ENCODE measurements at places on chromosomes 6 and 20.
A peak's percentile ranks its signal among the peaks of the same experiment; 100 is the strongest.

DNA sequence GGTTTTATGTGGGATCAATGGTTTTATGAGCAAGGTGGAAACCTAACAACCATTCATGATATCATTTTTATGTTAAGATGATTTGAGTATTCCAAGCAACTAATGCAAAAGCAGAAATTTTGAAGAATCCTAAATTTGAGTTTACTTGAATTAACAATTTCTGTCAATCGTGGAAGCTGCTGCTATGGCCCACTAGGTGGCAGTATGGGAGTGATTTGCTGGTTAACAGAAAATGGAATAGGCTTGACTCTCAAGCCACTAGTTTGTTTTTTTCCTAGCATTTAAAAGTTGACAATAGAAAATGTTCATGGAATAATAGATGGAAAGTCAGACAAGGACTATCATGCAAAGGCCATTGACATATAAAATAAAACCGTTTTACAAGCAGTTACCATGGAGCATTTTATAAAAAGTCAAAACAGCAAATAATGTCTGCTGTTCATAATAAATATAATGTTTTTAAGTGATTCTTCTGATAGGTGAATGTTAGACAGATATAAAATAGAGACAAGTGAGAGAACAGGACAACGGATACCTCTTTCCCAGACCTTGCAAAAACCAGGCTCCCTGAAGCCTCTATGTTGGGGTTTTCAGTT lies 43.0 kb upstream of the TMEM200A start:
- peak; percentile 45 for DNase-seq

DNA sequence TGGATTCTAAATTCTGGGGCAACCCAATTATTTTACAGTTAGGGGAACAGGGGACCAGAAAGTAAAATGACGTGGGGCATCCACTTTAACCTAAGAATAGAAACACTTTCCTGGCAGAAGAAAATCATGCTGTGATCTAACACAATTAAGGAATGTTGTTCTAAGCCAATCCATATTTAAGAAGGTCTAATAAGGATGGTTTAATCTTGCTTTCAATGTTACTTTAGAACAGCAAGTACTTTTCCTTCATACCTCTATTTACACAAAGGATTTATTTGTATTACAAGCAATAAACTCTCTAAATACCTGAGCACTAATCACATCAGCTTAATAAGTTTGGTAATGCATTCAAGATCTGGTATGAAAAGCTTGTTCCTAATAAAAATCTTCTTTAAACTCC lies 32.4 kb downstream of the SLC2A12 start:
- DNase-seq: no peak

DNA sequence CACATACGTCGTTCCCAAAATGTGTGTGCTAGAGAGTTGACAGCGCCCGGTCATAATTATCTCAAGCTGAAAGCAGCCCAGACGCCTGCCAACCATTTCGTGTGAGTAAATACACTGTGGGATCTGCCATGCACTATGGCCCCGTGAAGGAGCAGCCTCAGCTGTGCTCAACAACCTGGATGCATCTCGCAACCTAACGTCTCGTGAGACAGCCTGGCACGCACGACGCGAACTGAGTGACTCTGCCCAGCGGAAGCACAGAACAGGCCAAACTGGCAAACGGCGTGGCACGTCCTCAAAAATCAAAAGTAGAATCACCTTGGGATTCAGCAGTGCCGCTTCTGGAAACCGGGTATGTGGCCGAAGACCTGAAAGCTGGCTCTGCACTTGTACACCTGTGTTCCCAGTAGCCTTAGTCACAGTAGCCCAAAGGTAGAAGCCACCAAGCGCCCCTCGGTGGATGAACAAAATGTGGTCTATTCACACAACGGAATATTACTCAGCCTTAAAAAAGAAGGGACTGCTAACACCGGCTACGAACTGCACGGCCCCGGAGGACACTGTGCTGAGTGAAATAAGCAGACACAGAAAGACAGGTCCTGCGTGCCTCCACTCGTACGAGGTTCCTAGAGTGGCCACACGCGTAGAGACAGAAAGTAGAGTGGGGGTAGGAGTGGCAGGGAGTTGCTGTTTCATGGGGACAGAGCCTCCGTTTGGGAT lies 27.2 kb upstream of the SLCO4A1 start:
- no peak for DNase-seq

- DNase-seq: no peak
Observed at GRCh38 chr20:25032065-25032477, 25.9 kb downstream of the ACSS1 start.

DNA sequence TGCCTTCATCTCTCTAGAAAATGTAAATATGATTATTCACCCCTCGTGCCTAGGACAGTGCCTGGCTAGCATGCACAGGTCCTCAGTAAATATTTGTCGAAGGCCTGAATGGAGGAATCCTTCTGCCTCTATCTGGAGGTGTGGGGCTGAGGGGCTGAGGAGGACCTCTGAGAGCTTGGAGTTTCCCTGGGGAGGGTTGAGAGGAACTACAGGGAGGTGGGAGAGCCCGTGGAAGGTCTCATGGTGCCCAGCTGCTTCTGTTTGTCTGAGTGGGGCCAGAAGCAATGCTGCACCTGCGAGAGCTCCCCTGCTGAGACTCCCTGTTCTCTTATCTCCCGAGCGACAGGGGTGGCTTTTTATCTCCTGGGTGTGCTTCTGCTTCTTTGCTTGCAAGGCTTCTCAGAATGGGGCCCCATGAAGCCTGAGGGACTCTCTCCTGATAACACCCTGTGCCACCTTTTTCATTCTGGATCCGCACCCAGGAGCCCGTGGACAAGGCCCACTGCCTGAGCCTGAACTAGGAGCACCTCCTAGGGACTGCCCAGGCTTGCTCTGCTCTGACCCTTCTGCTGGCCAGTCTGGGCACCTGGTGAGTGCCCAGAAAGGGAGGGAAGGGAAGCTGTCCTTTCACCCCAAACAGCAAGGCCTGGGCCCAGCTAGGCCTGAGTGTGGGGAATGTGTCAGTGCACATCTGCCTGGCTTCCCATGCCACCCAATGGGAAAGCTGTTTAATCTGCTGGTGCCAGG lies 2.4 kb downstream of the SLC29A1 start:
- no peak for DNase-seq

GRCh38 chr6:124203812-124204167 lies 400.1 kb downstream of the NKAIN2 start:
- no peak for DNase-seq

DNA sequence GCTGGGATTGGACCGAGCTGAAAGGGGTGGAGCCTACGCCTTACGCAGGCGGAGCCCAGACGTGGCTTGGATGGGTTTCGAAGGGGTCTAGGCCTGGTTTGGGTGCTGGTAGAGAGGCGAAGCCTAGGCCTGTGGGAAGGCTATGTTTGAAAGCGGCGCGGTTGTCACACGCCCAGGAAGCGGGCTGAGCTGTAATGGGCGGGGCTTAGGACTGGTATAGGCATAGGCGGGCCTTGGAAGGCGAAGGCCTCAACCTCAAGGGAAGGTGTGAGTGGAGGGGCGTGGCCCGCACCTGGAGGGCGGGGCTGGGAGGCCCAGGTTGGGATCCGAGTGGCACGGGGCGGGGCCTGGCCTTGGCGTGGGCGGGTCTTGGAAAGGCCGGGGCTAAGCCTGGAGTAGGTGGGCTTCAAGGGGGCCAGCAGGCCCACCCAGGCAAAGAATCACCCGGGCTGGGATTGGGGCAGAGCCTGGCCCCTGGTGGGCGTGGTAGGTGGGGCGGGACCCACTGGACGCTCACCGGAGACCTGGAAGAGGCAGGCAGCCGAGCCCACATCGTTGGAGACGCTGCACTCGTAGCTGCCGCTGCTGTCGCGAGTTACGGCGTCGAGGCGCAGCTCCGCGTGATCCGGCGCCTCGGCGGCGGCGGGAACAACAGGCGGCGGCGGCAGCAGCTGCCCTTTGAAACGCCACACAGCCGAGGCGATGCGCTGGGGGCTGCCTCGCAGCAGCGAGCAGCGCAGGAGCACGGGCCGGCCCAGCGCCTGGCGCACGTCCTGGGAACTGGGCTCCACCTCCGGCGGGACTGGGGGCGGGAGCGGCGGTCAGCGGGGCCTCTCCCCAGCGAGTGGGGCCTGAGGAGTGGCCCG lies 49.0 kb downstream of the MDGA1 start:
- no peak for DNase-seq

DNA sequence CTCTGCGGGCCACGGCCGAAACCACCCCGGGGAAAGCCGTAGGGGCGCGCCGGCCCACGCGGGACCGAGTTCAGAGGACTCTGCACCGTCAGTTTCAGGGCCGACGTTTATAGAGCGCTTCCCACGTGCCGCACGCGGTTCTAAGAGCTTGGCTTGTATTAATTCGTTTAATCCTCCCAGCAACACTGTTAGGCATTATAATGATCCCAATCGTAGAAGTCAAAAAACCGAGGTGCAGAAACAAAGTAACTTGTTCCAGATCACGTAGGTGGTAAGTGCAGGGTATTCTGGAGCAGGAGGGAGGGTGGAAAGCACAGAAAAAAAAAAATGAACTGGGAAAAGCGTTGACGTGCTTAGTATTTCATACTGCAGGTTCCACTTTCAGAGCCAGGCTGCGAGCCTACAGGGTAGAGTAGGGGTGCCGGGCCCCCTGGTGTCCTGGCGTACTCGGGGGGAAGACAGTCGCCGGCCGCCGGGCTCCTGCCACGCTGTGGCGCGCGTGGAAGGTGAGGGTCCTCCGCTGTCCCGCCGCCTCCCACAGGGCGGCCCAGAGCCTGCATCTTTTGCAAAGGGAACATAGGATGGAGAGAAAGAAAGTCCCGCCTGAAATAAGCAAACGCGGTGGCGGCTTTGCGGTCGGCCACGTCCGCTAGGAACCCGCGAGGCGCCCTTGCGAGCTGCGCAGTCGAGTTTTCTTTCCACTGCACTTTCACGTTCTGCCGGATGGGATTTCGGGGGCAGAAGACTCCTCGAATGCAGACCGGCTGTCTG lies 10.2 kb upstream of the FOXF2 start:
- no peak for DNase-seq

- no peak for DNase-seq
Observed at GRCh38 chr20:21435576-21435975, 38.2 kb upstream of the NKX2-4 start.

- no peak for DNase-seq
Observed at GRCh38 chr6:26194816-26195375, 107.7 kb downstream of the HFE start.

All from HT1080 (cell line).